ENCODE measurements at places on chromosomes 11 and 22. TPM values are rescaled to one million over a fixed set of nuclear protein-coding genes. Genes with fewer than 3 reads are reported as not detected.

DNA sequence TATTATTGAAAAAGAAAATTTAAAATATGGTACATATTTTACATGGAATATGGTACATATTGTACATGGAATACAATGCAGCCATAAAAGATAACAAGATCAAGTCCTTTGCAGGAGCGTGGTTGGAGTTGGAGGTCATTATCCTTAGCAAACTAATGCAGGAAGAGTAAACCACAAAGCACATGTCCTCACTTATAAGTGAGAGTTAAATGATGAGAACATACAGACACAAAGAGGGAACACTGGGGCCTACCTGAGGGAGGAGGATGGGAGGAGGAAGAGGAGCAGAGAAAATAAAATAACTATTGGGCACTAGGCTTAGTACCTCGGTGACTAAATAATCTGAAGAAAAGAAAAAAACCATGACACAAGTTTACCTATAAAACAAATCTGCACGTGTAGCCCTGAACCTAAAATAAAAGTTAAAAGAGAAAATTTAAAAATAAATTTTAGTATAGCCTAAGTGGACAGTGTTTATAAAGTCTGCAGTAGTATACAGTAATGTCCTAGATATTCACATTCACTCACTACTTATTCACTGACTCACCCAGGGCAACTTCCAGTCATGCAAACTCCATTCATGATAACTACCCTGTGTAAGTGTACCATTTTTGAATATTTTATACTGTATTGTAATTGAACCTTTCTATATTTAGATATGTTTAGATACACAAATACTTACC is 204.4 kb downstream of the FAM76B start:
- no peak for DNase-seq

- no peak for DNase-seq
These were observed 416.8 kb upstream of the TENM4 start for GRCh38 chr11:79857377-79858214.

- no peak for DNase-seq
These were observed 15.6 kb upstream of the ARHGAP42 start for GRCh38 chr11:100671471-100671870.

GRCh38 chr11:2213384-2213842 is 41.8 kb upstream of the TH start:
- no peak for DNase-seq

DNA sequence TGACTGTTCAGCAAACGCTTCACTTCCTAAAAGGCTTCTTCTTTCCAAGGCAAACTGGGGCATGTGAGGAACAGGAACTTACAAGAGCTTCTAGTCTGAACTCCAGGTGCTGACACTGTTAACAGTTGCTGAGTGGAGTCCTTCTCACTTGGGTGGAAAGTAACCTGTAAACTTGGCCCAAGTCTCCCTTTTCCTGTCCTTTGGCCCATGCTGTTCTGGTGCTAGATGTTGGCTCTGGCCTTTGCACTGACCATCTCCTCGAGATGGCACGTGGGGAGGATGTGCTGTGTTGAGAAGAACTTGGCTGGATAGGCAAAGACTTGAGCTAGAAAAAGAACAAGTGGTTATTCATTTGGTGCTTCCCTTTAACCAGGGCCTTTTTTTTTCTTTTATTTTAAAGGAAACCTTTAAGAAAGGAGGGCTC is 53.6 kb downstream of the PTPRJ start:
- no peak for DNase-seq

CALCA gene
- polyA plus RNA-seq = not detected

RAPSN gene
- 0.12 TPM for polyA plus RNA-seq

OR8K5 gene
- not detected for polyA plus RNA-seq

PHOX2A gene
- polyA plus RNA-seq = not detected

RAB39A gene
- polyA plus RNA-seq = not detected

Measured in BJ (cell line).